MG63 (cell line): ENCODE measurements at places on chromosomes 1 and 21. TPM values are rescaled to one million over a fixed set of nuclear protein-coding genes. Genes with fewer than 3 reads are reported as not detected.

- no peak for DNase-seq
Measured at GRCh38 chr1:201988601-201989000, 6.2 kb downstream of the RNPEP start.

GRCh38 chr21:42863504-42863870 is 15.9 kb downstream of the WDR4 start:
- DNase-seq = no peak

GRCh38 chr1:12506281-12507280 is 111.4 kb downstream of the DHRS3 start:
- no peak for DNase-seq

DNA sequence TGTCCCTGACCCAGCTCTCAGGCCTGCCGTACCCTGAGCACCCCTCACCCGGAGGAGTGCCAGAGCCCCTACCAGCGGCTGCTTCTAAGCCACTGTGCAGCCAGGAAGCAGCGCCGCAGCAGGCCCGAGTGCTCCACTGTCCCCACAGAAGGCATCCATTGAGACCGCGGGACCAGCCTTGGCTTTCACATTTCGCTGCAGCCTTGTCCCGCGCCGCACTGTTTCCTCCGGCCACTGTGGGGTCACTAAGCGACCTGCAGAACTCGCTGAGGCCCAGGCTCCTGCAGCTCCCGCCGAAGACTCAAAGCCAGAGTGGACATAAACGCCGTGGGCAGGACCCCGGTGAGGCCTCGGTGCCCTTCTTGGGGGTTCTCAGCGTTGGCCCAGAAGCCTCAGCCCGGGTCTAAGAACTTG is 3.0 kb downstream of the ALX3 start:
- no peak for DNase-seq

DNA sequence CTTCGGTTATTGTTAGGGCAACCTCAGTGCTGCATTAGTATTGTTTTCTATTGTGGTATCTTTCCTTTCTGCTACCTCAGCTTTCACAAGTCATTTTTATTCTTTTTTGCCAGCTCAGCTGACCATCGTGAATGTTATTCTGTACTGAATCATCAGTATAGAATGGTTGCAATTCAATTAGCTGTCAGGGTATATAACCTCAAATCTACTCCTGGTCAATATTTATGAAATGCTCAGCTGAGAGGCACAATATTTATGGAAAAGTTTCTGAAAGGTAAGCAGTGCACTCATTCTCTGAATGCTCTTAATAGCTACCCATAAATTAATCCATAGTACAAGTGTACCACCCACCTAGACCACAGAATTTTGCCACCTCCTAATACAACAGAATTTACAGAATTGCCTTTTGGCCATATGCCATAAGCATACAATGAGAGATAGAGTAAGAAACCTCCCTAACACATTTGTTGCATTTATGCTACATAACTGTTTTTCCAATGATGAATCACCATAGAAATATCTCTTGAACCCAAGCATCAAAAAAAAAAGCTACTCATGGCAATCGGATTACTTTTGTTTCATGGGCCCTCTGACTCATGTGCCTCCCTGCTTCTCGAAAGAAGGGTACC is 732.6 kb upstream of the CHRM3 start:
- no peak for DNase-seq

- DNase-seq = no peak
Measured at GRCh38 chr1:40462956-40463590, 12.8 kb downstream of the ZFP69B start.

- no peak for DNase-seq
Measured at GRCh38 chr1:69528376-69528775, 39.3 kb upstream of the LRRC7 start.

- no peak for DNase-seq
Measured at GRCh38 chr1:180083164-180083563, 71.5 kb upstream of the QSOX1 start.

DNA sequence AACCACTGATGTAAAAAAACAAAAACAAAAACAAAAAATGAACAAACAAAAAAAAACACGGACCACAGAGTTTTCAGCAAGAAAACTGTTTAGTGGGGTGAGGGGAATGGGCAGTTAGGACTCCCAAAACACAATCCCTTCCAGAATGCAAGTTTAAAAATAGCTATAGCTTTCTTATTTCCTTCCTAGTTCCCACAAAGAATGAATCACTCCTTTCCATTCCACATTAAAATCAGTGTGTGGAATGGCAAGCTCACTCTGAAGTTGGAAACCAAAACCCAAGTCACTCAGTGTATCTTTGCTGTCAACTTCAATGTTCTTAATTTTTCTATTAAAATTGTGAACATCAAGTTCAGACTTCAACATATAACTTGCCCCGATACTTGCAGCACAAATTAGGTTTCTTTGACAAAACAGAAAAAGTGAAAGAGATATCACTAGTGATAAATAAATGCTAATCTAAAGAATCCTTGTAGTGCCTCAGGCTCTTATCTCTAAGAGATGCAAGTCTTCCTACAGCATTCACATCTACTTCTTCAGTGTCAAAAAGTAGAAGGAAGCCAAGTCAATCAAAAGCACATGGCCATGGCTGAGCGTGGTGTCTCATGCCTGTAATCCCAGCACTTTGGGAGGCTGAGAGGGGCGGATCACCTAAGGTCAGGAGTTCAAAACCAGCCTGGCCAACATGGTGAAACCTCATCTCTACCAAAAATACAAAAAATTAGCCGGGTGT is 45.5 kb downstream of the TOR3A start:
- DNase-seq = no peak

DNA sequence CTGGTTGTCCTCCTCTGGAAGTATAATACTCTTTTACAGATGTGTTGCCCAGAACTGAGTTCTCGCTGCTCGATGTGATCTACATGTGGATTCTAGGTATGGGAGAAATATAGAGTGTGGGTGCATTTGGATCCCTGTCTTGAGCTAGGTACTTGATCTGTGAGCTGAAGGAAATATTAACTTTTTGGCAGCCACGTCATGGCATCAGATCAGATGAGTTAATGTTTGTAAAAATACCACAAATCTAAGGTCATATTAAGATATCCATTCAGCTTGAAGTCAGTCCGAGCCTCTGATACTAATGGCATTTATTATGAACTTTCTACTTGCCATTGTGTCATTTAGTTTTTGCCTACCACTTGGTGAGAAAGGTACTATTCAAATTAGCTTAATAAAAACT is 24.6 kb downstream of the MAPKAPK2 start:
- DNase-seq = no peak

DNA sequence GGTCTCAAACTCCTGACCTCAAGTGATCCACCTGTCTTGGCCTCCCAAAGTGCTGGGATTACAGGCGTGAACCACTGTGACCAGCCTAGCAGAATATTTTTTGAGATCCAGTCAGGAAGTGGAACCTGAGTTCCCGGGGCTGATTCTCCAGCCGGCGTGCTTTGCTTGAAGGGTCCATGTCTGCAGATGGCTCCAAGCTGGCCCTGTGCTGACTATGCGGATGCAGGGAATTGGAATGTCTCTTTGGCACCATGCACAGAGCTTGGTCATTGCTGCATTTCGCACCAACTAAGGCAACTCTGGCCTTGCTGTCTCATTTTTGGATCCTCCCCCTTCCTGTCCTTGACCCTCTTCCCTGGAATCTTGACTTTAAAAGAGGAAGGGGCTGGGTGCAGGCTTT is 28.1 kb downstream of the ARHGEF10L start:
- peak; percentile 71 for DNase-seq

DNA sequence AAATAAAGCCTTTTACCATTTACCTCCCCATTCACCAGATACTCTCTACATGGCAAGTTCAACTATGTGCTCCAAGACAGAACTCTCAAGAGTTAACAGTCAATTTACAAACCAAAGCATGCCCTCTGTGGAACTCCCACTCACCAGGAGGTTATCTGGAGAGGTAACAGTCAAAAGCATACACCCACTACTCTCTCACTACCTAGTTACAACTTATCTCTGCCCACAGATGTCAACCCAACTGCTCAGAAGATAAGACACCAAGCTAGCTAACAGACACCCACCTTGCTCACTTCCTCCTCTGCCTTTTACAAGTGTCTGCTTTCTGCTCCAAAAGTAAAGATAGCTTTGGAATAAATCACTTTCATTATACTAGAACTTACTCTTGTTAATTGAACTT is 131.0 kb downstream of the TRIM33 start:
- DNase-seq = no peak

DNA sequence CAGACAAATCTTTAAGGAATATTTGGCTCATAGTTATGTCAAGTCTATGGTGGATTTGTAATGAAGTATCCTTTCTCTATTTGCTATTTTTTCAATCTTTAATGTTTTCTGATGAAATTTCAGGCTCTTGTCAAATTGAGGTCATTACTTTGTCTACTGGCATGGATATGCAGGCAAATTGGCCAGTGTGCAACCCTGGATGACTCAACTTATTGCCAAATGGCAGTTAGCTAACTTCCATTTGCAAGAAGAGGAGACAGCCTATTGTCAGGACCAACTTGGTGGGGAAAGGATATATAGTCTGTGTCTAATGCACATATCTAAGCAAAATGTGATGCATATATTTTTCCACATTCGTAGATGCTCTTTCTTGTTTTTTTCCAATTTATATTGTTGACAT is 530.5 kb downstream of the PTBP2 start:
- peak; percentile 79 for DNase-seq

DNA sequence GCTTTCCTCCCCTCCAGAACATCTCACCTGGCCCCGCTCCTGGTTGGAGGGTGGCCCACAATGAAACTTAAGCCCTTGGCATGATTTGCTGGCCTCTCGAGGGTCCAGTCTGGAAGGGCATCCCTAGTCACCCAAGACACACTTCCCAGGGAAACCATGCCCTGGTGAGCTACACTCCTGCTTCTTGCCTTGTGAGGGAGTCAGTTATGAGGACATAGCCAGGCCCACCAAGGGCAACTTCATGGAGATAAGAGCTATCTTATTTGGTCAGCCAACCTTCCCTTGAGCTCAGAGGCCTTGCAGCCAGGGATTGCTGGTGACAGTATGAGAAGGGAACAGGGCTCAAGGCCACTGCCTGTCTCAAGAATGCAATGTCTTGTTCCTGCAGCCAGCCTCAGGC is 9.7 kb downstream of the TNR start:
- DNase-seq = no peak

DNA sequence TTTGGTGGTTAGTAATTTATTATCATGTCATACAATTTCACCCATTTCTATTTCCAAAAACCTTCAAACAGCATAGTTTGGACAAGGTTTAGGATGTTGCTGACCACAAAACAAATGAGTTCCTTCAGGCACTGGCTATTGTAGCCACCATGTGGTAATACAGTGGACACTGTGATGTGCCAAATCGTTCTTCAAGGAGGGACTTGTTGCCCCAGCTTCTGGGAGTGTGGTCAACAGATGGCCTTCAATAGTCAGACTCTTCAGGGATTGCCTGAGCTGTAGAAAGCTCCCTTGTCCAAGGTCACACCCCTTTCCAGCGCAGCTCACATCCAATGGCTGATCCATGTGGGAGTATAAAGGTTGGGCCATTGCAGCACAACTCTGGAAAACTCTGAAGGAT is 2.6 kb downstream of the PDE4B start:
- DNase-seq = no peak

DNA sequence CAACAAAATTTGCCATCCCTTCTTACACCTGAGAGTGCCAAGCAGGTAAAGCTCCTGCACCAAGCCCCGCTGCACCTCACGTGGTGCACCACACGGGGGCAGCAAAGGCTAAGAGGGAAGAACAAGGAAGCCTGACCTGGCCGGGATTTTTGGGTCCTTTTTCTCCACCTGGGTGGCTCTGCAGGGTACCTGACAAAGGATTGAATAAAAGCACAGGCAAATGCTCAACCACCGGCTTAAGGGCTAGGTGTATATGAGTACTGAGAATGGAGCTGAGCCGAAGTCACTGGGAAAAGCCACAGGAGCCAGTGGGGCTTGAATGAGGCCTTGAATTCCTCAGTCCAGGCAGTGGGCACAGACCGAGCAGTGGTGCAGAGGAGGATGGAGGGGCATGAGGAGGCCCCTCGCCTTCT is 36.4 kb downstream of the ZNF697 start:
- peak; percentile 50 for DNase-seq

DNA sequence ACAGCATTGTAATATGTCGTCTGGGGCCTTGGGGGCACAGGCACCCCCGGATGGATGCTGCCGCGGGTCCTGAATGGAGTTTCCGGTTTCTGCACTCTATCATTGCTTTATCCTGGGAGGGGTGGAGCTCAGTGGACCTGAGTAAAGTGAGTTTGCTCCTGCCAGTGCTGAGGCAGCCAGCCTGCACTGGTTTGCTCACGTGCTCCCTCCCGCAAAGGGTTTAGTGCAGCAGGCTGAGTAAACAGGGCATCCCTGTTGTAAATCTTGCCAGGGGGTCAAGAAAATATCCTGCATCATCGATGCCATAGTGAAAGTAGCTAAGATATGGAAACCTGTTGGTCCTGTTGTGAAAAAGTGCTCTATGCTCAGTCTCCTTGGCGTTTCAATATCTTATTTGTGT is 85.6 kb upstream of the BRINP3 start:
- DNase-seq = no peak

DNA sequence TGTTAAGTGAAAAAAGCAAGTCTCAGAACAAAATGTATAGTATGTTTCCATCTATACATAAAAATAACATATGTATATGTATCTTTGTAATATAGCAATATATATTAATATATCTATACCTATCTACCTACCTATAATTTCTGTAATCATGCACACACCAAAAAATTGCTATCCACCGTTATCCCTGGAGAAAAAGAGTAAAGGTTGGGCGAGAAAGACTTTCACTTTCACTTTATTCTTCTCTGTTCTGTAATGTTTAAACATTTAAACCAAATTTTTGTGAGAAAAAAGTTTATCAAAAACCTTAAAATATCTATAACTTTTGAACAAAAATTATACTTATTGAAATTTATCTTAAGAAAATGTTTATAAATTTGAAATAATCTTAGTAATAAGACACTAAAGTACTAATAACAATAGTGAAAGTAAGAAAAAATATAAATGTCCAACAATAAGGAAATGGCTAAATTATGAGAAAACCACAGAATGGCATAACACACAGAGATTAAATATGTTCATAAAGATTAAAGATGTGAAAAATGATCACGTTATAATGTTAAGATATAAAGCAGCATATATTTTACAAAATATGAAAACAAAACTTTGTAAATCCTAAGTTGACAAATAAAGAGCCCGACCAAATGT is 74.0 kb upstream of the LRRC53 start:
- no peak for DNase-seq

DNA sequence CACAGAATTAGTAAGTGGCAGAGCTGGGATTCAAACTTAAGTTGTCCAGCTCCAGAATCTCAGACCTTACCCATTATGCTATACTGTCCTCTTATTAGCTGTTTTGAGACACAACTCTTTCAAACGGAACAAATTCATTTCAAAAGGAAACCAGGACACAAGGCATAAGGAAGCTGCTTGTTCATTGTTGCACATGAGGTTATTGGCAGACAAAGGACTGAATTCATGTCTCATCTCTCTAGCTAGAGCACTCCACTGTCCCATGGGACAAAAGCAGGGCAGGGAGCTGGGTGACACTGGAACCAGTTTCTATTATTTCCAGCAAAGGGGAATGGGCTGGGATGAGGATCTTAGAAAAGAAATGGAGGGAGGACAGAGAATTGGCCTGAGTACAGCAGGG is 26.4 kb downstream of the CHI3L2 start:
- DNase-seq = no peak

The FNDC10 gene
- total RNA-seq = 4.0 and 8.7 TPM in 2 replicates

The CCDC185 gene
- total RNA-seq = 0.47 TPM in 1 of 2 replicates, not detected in the other

The IFNAR1 gene
- total RNA-seq = 1.7 and 6.6 TPM in 2 replicates

The ARHGAP30 gene
- not detected in 2 replicates for total RNA-seq

The PLA2G2E gene
- total RNA-seq = not detected in 2 replicates

The PDE9A gene
- total RNA-seq = 0.12 TPM in 1 of 2 replicates, not detected in the other

The EFNA3 gene
- total RNA-seq = 0.64 and 3.0 TPM in 2 replicates

The HLX gene
- 2.0 and 5.6 TPM in 2 replicates for total RNA-seq

The IRF6 gene
- total RNA-seq = not detected in 2 replicates
